ENCODE measurements at places on chromosomes 16 and 17.

DNA sequence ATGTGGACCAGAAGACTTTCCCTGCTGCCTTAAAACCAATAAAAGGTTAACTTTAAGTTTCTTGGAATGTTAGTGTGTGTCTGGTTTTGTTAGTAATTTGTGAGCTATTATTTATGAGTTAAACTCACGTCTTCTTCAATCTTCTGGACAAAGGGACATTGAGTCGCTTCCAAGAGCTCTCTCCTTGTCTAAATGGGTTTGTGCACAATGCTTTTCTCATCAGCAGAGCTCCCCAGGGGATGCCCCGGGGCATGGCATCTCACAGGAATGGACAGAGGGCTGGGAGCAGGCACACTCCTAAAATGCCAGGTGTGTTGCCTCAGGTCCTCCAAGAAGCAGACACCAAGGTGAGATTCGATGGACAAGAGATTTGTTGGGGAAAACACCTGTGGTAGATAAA is 90.5 kb downstream of the RGS9 start:
- DNase-seq = no peak

DNA sequence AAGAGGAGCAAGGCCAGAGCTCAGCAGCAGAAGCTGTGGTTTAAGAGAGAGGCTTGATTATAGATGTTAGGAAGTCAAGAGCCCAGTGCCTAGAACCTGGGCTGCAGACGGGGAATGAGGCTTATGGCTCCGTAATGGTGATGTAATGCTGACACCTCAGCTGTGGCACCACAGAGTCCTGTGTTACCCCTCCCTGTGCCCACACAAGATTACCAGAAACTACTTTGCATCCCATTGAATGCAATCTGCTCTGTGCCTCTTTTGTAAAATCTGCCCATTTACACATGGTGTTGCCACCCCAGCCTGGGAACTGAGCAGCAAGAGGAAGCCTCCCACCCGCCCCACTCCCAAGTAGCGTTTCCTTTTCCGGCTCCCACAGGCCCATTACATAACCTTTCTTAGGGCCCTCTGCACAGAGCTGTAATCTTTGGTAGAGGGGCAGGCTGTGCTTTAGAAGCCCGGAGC is 57.0 kb downstream of the PITPNC1 start:
- DNase-seq = no peak

GRCh38 chr17:63700528-63701455 is 867 bp upstream of the LIMD2 start:
- no peak for DNase-seq

GRCh38 chr17:64575431-64575830 is 68.7 kb downstream of the CEP95 start:
- no peak for DNase-seq

GRCh38 chr17:53217311-53217710 is 605.4 kb upstream of the KIF2B start:
- no peak for DNase-seq

GRCh38 chr17:7878234-7878633 is 10.4 kb upstream of the CHD3 start:
- DNase-seq = no peak

GRCh38 chr16:27269300-27270150 is 953 bp upstream of the NSMCE1 start:
- no peak for DNase-seq

DNA sequence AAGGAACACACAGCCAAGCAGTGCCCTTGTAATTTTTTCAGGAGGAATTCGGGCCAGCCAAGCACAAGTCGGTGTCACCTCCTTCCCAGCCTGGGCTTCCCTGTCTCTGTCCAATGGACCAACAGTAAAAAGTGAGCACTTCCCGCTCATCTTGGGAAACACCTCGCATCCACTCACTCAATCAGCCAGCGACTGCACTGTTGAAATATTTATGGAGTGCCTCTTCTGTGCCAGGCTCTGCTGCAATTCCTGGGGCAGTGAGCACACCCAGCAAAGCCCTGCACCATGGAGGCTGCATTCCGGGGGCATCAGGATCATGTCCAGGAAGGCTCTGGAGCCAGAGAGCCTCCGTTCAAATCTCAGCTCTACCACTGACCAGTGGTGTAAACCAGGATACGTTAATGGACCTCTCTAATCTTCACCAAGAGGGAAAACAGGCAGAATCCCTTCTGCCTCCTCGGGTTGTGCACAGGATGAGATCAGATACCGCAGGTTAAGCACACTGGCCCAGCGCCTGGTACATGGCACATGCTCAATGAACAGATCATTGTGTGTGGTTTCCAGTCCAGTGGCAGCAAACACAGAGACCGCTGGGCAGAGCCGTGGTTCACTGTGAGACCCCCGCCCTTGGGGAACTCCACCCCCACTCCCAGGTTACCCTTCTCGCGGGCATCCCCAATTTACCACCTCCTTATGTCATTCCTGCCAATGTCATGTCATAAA is 194.3 kb downstream of the ZNF423 start:
- DNase-seq = no peak

DNA sequence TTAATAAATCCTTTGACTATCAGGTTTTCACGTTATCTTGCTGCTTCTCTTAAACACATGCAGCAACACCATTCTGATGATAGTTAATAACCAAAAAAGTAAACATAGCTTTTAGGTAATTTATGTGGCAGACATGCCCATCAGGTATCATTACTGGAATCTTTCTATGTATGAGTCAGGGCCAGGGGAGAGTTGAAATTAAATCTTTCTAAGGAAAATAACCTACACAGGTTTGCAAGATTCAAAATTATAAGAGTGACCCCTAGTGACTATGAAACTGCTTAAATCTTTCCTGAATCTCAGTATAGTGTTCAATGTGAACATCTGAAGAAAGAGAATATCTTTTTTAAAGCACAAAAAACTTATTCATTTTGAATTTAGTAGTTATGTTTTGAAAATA is 666.6 kb downstream of the CDH11 start:
- DNase-seq = no peak

GRCh38 chr16:27083861-27084261 is 17.1 kb downstream of the C16orf82 start:
- DNase-seq = no peak

GRCh38 chr17:63910096-63910495 is 962 bp downstream of the CSHL1 start:
- no peak for DNase-seq

GRCh38 chr17:81301195-81302144 is 6.4 kb upstream of the SLC38A10 start:
- DNase-seq = no peak

DNA sequence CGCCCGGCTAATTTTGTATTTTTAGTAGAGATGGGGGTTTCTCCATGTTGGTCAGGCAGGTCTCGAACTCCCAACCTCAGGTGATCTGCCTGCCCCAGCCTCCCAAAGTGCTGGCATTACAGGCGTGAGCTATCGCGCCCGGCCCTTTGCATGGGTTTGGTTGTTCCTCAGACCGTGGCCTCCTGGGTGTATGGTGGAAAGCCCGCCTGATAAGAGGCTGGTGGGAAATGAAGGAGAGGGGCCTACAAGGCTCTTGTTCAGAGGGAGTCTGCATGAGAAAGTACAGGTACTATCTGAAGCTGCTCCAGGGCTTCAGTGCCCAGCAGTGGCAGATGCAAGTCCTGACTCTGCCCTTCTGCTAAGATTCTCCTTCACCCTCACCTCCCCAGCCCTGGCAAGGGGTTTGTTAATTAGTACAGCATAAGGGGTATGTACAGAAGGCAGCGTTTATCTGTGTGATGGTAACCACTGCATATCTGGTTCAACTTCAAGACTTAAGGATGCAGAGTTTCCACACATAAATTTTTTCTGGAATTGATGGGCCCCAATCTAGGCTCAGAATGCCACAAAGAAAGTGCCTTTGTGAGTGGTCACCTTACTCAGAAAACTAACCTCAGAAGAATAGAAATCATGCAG is 24.2 kb downstream of the GRB7 start:
- DNase-seq = no peak

- no peak for DNase-seq
These were observed 11.6 kb downstream of the ST6GALNAC1 start for GRCh38 chr17:76631821-76632565.

GRCh38 chr17:63040816-63041215 is 74.8 kb downstream of the TANC2 start:
- DNase-seq = no peak

- no peak for DNase-seq
These were observed 263.6 kb downstream of the FTO start for GRCh38 chr16:53967572-53967971.

- DNase-seq = no peak
These were observed 458.1 kb downstream of the SOX9 start for GRCh38 chr17:72578817-72579470.

- DNase-seq = no peak
These were observed 184.6 kb downstream of the TMEM132E start for GRCh38 chr17:34763728-34764665.

GRCh38 chr17:68861602-68862001 is 93.6 kb downstream of the ABCA8 start:
- DNase-seq = peak; percentile 82
